CD4-positive, alpha-beta T cell treated with Interleukin-2 at 100 ng/mL for 4 hours (primary cell): ENCODE measurements at places on chromosomes 5 and 9.

- no peak for DNase-seq
Measured at GRCh38 chr9:135662758-135663450, at the start of gene LCN9. Gene LCN9, plus strand, starts transcription at chr9:135663309. Its CDS starts 13 bp downstream, at chr9:135663322.

DNA sequence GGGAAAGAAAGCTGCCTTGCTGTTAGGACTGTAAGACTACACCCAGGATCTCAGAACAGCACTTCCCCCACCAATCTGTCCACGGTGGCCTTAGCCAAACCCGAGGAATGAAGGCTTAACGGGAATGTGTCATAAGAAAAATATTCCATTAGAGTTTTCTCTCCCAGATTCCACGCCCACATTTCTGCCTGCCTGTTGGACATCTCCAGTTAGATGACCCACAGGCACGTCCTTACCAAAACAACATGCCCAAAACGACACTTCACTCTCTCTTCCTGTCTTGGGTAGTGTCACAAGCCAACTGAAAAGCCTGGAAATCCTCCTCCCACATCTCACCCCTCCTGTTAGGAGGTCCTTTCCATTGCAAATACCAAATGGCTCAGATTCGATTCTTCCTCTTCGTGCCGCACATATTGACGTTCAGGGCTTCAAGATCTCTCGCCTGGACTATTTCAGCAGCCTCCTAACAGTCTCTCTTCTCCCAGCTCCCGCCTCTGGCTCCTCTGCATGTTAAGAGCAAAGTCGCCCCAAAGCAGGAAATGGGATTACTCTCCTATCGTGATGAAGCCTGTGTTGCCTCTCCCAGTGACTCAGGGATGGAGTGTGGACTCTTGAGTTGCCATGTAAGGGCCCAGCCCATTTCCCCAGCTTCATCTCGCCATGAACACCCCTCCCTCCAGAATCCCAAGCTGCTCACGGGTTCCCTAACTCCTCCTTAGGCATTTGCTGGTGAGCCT, 159.3 kb downstream of the NR3C1 start:
- no peak for DNase-seq

DNA sequence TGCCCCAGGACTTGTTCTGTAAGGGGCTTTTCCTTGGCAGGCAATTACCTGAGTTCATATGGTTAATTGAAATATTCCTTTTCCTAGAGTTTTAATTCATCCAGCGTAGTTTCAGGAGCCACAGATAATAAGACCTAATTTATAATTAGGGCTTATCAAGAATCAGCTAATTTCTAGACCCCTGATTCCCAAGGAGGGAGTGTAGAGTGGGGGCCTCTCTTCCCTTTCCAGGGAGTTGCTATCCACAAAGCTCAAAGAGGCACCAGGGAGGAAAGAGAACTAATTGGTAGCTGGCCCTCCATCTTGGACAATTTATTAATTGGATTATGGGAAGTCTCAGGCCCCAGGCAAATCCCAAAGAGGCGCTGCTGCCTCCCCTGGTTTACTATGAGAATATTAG, 75.8 kb upstream of the ZNF618 start:
- no peak for DNase-seq

DNA sequence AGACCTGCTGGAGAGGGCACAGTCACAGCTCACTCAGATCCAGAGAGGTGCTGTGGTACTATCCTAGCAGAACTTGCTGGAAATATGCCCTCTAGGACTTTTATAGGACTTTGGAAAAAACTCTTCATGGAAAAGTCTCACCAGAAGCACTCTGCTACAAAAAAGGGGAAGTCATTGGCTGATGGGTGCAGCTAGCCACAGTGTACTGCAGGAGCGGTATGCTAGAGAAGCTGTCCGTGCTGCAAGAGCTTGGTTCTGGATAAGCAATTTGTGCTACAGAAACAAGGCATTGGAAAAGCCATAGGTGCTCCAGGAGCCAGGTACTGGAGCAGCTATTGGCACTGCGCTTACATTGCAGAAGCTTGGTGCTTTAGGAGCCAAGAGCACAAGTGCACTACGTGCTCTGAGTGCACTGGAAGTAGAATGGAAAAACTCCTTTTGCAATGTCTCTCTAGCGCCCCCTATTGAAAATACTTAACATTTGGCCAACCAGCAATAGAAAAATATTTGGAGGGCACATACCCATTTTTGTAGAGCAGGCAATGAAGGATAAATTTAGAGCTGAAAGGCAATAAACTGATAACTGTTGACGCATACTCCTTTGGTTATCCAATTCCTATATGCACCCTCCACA, 83.4 kb downstream of the MEGF10 start:
- DNase-seq = no peak

DNA sequence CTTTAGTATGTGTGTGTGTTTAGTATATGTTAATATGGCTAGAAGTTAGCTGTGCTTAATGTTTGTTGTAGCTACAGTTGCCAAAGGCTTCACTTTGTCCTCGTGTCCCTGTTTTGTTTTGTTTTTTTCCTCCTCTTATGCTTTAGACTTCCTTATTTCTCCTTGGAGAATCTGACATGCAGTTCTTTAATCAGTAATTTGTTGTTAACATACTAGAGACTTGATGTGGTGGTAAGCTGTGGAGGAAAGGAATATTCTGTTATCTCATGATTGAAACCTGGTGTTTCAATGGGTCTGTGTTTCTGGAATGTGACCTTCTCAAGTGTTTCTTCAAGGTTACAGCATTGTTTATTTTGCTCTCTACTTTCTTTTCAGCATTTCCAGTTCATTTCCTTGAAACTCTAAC, 515.6 kb upstream of the ST8SIA4 start:
- no peak for DNase-seq

DNA sequence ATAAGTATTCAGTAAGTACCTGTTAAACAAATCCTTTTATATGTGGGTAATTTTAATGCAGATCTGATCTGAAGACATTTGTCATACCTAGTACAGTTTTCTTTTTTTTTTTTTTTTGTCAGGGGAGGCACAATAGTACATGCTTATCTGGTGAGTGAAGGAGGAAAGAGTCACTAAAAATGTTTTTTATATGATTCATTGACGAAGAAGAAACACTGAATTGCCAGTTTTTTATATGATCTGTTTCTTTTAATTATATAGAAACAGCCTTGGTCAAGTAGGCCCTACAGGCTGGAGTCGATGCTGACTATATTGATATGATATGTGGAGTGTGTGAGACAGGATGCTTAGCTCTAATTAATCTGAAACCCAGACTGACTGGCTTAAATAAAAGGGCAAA, 315.2 kb downstream of the PSAT1 start:
- DNase-seq = no peak

DNA sequence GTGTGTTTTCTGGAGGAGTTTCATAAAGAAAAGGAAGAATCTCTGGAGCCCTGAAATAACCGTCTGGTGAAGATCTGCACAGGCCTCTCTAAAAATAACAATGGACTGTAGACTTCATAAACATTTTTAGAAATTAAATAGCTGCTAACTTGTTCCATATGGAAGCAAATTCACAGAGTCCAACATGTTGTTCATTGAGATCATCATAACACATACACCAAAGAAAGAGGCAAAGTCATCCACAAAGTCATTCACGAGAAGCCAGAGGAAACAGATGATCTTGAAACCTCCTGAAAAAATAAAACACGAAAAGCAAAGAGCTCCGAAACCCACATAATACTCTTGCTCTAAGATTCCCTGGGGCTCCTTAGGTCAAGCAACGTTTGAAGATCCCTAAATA, 347.8 kb downstream of the EFNA5 start:
- no peak for DNase-seq

- no peak for DNase-seq
Measured at GRCh38 chr5:1382248-1382700, 37.4 kb upstream of the CLPTM1L start.

- DNase-seq = no peak
Measured at GRCh38 chr9:98529841-98530240, 178.9 kb downstream of the GABBR2 start.
